H7 (cell line): ENCODE measurements at places on chromosomes 3 and 15. TPM values are rescaled to one million over a fixed set of nuclear protein-coding genes. Genes with fewer than 3 reads are reported as not detected.
A peak's percentile ranks its signal among the peaks of the same experiment; 100 is the strongest.

DNA sequence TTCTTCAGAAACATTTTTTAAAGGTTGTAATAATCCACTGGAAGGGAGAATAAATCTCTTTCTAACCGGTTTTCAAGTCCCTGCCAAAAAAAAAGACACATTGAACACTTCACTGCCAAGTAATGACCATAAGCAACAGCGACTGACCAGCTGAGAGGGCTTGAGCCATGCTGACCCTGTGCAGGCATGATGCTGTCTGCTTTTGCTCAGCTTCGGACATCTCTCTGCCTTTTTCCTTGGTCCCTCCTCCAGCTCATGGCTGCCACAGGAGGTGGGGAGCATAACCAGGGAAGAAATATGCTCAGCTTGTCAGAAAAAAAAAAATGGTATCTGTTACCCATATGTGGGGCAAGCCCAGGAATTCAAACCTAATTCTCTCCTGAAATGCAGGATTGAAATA, 1.5 kb downstream of the IGSF10 start:
- no peak for DNase-seq

DNA sequence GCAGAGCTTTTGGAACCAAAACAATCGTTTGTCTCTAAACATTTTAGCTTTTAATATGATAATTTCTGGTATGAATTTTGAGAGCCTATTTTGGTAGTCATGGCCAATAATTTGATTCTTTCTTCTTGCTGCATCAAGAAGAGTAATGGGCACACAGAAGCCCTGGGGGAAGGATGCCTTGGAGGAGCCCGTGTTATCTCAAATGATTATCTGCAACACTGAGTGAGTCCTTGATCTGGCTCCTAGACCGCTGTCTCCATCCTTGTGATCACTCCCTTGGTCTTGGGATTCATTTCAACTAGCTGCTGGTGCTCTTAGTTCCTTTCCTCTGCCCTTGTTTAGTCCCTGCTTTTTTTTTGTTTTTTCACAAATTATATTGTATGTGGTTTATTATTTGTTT, 77.9 kb upstream of the CCNL1 start:
- DNase-seq: no peak

The CATSPER2 gene
- total RNA-seq: 0.41 and 0.94 TPM in 2 replicates

DNA sequence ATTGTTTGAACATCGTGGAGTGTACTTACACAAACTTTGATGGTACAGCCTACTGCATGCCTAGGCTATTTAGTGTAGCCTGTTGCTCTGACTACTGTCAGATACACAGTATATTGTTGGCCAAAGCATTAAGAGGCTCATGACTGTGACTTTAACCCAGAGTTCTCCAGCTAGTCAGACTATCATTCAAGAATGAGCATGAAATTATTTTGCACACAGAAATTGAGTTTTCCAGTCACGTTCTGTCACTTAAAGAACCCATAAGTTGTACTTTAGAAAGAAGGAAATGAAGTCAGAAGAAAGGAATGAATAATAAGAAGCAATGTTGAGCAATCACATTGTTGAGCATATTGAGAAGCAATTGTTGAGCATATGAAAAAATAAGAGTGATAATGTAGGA, 37.6 kb upstream of the SLC22A13 start:
- no peak for DNase-seq

GRCh38 chr3:37925157-37925556, 63.5 kb downstream of the CTDSPL start:
- DNase-seq: no peak

The GOLGA6L4 gene
- 0.10 and 1.8 TPM in 2 replicates for total RNA-seq

GRCh38 chr3:4302747-4303146, 422 bp upstream of the SETMAR start:
- DNase-seq: no peak

GRCh38 chr15:90327311-90327710, 24.8 kb upstream of the ZNF774 start:
- no peak for DNase-seq

The RFTN1 gene
- total RNA-seq: 0.81 and 0.90 TPM in 2 replicates

DNA sequence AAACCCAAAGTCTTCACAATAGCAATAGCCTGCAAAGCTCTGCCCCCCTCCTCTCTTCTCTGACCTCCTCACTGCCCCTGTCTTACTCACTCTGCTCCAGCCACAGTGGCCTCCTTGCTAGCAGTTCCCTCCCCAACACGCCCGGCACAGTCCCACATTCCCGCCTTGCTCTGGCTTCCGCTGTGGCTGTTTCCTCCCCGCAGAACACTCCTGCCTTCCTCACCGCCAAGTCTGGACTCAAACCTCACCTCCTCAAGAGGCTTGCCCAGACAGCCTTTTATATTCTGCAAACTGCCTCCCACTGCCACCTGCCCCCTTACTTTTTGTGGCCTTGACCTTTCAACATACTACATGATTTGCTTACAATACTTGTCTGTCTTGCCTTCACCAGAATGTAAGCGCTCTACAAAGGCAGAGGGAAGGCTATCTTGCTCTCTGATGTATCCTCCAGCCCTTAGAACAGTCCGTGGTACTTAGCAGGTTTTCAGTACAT, 406 bp upstream of the MPI start:
- DNase-seq: peak; percentile 77

The MFN1 gene
- 21.7 and 24.5 TPM in 2 replicates for total RNA-seq

The VILL gene
- 5.0 and 5.3 TPM in 2 replicates for total RNA-seq

DNA sequence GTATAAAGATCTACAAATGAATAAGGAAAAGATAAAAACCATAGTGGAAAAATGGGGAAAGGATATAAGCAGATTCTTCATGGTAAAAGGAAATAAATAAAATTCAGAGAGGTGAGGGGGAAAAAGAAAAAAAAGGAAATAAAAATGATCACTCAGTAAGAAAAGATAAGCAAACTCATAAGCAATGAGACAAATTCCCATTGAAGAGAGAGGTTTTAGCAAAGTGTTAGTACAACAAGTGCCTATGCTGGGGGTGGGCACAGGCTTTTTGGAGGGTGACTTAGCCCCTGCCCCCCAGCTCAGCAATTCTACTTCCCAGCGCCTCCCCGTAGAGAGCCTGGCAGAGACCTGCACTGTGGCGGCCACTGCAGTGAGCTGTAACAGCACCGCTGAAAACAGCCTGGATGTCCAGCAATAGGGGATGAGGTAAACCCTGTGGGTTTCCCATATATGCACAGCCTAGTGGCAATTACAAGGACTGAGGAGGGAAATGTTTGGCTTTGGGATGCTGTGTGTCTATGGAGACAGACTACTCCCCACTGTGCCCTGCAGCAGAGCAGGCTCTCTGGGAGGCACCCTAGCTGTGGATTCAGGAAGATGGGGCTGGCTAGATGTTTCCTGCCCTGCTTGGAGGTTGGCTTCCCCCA, 23.7 kb upstream of the SFMBT1 start:
- peak; percentile 39 for DNase-seq

DNA sequence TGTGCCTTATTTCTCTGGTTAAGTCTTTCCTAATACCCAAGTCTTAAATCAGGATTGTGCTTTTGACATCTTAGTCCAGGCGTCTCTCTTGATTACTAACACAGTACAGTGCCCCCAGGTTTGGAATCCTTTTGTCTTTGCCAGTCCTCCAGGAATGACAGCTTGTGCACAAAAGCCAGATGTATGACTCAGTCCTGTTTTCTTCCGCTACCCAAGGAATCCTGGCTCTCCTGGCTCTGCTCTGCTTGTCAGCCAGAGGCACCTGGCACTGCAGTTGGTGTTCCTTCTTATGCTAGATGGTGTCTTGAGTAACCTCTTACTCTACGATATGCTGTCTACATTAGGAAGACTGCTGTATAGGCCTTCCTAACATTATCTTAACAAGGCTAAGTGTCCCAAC, 728.2 kb upstream of the NECTIN3 start:
- no peak for DNase-seq

- peak; percentile 81 for DNase-seq
These were observed 627 bp upstream of the FAM131A start for GRCh38 chr3:184336547-184337398.

DNA sequence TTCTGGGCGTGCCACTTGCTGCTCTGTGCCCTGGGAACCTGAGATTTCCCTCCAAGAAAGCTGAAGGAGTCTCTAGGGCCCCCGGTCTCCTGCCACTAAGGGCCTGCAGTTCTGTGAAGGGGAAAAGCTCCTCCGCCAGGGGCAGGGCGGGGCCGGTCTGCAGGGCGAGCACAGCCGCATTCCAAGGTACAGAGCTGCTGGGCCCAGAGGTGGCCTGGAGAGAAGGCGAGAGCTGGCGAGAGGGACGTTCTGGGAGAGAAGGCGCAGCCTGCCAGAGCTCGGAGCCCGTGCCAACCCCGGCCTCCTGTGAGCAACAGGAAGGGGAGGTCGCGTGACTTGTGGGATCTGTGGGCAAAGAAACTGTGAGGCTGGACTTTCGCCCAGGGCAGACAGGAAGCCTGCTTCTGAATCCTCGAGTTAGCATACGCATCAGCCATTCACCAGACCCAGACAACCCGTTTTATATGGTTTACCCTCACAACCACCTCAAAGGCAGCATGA, 500.4 kb downstream of the SHQ1 start:
- DNase-seq: peak; percentile 88

- no peak for DNase-seq
These were observed 12.6 kb upstream of the STARD5 start for GRCh38 chr15:81336568-81336967.
